Activated naive CD4-positive, alpha-beta T cell (primary cell): ENCODE measurements at places on chromosomes 1 and 21.

DNA sequence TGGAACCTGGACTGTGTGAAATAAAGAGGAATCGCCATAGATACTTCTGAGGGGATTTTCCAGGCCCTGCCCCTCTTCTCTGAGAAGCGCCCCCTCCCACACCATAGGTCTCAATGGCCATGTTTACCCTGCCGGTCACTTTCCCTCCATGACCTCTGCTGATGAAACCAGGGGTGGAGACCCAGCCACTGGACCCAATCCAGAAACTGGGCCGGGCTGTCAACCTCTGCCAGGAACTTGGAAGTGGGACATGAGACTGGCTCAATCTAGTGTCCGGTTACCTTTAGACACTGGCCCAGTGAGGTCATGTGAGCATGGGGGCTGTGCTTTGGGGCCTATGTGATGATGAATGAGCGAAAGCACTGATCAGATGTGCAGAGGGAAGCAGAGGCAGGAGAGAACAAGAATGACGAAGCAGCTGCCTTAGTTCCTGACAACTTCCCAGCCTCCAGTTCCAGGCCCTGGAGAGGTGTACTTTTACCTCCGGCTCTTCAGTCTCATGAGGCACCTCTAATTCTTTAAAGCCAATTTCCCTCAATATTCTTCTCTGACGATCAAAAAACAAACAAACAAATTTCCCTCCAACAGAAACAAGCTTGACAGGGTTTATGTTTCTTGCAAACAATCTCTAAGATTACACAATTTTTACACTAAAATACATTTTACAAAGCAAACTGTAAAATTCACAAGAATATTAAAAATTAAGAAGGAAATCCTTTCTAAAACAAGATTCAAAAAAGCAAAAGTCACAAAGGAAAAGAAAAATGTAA is 4.9 kb downstream of the ASAP3 start:
- no peak for DNase-seq

GRCh38 chr1:24932725-24933294 is 2.7 kb upstream of the RUNX3 start:
- no peak for DNase-seq

DNA sequence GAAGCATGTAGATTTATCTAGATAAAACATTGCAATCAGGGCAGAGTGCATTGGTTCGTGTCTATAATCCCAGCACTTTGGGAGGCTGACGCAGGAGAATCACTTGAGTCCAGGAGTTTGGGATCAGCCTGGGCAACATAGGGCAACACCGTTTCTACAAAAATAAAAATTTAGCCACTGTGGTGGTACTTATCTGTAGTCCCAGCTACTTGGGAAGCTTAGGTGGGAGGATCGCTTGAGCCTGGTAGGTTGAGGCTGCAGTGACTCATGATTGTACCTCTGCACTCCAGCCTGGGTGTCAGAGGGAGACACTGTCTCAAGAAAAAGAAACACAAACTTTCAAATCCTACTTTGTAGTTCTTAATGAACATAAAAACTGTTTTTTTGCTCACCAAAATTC is 64.2 kb upstream of the RCC1 start:
- no peak for DNase-seq

- DNase-seq, result no peak
Observed at GRCh38 chr1:71698186-71698585, 584.2 kb downstream of the NEGR1 start.

DNA sequence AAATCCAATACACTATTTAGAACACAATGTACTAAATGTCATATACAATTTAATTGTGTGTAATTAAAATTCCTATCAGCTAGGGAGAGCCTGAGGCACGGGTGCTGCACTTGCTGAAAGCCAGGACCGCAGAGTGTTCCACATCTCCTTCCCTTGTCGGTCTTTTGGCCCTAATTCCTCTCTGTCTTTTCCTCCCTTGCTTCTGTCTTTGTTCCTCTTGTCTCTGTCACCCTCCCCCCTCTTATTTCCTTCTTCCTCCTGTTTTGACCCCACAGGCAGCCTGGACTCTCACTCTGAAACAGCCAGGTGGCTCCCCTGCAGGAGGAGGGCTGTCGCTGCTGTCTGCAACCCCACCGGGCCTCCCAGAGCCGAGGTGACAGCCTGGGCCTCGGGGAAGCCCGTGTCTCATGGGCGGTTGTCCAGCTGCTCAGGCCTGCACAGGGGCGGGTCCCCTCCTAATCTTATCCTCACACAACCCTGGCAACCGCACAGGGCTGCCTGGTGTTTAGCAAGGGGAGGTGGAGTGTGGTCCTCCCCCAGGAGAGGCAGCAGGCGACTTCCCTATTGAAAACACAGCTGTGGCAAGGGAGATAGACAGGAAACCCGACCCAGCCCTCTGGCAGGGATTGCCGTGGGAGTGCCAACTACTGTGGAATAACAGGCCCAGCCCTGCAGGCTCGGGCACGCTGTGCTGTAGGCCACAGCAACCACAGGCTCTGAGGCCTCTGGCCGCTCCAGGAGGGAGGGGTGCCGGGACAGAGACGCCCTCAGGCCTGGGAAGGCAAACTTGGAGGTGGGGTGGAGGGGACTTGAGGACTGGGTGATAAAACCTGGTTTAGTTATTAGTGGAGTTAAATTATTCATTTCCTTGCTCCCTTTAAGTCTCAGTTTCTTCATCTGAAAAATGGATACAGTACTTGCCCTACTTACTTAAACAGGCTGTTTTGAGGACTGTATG is 68.8 kb upstream of the WDR26 start:
- no peak for DNase-seq

- no peak for DNase-seq
Observed at GRCh38 chr1:68103884-68104554, 53.6 kb upstream of the DIRAS3 start.
